Chondrocyte (in vitro differentiated cells): ENCODE measurements at places on chromosomes 11 and 22. TPM values are rescaled to one million over a fixed set of nuclear protein-coding genes. Genes with fewer than 3 reads are reported as not detected.
A peak's percentile ranks its signal among the peaks of the same experiment; 100 is the strongest.

GRCh38 chr11:57353036-57353435 is 14.9 kb downstream of the P2RX3 start:
- DNase-seq, result no peak

- DNase-seq, result no peak
Measured at GRCh38 chr22:43005106-43005505, 9.8 kb downstream of the PACSIN2 start.

GRCh38 chr11:47991894-47992293 is 11.5 kb downstream of the PTPRJ start:
- DNase-seq, result no peak

DNA sequence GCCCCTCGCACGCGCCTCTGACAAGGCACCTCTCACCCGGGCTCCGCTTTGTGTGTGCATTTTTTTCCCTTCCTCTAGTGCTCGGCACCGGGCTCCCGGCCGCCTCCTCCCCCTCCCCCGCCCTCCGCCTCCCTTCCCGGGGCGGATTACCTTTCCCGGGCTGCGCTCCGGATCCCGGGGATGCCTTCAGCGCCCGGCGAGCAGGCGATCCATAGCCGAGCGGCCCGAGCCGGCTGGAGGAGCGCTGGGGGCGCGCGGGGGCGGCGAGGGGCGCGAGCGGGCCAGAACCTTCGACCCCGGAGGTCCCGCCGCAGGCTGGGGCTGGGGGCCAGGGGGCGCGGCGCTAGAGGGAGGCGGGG is 282 bp downstream of the MPPED2 start:
- no peak for DNase-seq

- no peak for DNase-seq
Measured at GRCh38 chr11:127345819-127346459, 345.4 kb upstream of the KIRREL3 start.

DNA sequence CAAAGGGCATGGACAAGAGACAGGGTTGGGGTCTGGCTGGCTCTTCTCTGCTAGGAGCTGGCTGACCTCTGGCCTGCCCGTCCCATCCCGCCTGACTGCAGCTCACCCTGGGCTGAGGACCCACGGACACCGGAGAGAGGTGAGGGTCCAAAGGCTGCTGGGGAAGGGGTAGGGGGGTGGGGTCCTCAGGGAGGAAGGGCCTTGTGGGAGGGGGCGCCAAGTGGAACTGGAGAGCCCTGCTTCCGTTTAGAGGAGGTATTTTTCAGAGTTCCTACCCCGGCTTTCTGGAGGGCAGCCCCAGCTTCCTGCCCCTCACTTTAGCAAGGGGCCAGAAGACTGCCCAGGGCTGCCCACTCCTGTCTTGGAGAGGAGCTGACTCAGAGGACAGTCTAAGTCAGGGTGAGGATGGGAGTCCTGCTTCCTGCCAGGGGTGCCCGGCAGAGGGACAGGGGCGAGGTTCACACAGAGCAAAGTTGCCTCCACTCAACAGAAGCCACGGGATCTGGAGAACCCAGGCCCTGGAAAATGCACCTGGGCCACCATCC is 7.1 kb downstream of the LARGE2 start:
- no peak for DNase-seq

GRCh38 chr22:48884324-48884723 is 943.3 kb downstream of the BRD1 start:
- DNase-seq, result peak; percentile 62

DNA sequence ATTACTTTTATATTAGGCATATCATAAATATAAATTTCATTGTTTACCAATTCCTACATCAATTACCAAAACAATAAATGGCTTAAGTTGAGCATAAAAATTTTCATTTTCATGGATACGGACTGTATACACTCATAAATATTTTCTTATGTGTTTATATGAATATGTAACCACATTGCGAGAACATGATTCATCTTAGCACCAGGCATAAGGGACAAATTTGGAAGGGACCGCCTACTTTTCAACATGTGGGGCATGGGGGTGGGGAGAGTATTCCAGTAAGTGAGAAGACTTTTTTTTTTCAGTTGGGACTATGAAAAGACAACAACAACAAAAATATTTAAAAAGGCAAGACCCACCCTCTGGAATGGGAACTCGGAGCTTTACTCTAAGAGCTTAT is 296.1 kb downstream of the RAB38 start:
- no peak for DNase-seq

TRPM5 gene
- not detected in 3 replicates for total RNA-seq

RAB38 gene
- total RNA-seq, result not detected in 3 replicates

GP1BB gene
- total RNA-seq, result 36.4 to 63.4 TPM (median 56.0 TPM) in 3 replicates

ACR gene
- total RNA-seq, result 0.45 to 0.74 TPM (median 0.63 TPM) in 3 replicates

OTOG gene
- total RNA-seq, result 0.08 to 0.82 TPM in 2 of 3 replicates, not detected in the other
